Thoracic aorta (tissue), 2 donors: ENCODE measurements at places on chromosomes 7 and 10. TPM values are rescaled to one million over a fixed set of nuclear protein-coding genes. Genes with fewer than 3 reads are reported as not detected.

DNA sequence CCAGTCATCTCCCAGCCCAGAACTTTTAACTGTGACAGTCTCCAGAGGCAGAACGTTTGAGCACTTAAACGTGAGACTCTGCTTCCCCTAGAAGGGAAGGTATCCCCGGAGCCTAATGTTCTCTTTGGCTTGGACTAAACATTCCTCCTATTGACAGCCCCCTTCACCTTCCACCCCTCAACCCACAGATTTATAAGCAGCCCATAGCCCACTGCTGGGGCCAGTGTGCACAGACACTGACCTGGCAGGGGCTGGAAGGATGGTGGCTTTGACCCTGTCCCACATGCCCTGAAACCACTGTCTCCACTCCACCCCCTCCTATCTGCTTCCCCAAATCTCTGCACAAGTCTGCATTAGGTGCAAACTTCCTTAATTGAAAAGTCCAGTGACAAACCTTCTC, 715.0 kb upstream of the IGFBP3 start:
- no peak overlapping the region for H3K27ac ChIP-seq
- no peaks in the 10 kb centered on the region for H3K4me1 ChIP-seq
- no peak overlapping the region for H3K4me3 ChIP-seq
- DNase-seq, result no peak

DNA sequence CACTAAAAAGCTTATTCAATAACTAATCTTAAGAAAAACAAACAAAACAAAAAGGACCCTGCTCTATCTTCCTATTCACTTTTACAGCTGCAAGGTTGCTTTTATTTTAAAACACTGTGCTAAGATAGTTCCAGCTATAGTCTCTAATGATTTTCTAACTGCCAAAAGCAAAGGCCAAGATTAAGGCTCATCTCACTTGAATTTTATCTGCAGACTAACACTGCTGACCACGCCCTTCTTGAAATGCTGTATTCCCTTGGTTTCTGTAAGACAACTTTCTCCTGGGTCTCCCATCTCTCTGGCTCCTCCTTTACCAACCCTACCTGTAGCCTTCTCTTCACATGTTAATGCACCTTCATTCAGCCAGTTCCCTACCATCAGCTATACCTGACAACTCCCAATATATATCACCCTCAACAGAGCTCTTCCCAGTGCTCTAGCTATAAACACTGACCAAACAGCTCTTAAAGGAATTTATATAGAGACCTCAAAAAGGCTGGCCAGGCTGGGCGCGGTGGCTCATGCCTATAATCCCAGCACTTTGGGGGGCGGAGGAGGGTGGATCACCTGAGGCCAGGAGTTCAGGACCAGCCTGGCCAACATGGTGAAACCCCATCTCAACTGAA, 11.7 kb downstream of the SRPK2 start:
- no peaks in the 10 kb centered on the region for H3K36me3 ChIP-seq
- no peaks in the 10 kb centered on the region for H3K4me1 ChIP-seq
- no peak for DNase-seq
- H3K27me3 ChIP-seq, result no peaks in the 10 kb centered on the region

DNA sequence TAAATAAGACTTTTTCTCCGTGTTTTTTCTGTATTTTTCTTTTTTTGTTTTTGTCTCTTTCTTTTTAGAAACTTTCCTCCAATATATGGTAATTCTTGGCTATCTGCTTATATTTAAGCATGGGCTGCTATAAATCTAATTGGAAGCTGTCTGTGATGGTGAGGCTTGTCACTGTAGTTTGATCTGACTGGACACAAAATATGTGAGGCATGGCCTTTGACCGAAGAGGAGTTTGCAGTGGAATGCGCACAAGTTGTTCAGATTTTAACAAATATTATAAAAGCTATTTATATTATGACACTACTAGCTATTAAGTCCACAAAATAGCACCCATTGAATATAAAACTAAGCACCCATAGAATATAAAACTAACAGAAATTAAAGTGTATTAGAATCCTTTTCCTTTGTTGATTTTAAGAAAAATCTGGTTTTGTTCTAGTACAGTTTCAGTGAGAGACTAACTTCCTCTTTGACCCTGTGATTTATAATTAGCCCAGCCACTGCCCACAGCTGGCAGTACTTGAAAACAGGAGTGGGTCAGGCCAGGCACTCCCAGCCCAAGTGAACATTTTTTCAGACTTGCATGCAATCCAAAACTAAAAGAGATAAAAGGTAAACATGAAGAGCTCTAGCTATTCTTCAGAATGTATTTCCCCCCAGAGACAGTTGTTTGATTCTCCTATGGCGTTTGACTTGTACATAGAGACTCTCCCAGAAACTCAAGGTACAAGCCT, 69.9 kb upstream of the FGL2 start:
- DNase-seq, result no peak
- no peaks in the 10 kb centered on the region for H3K36me3 ChIP-seq
- peak overlapping the region; percentile 79 for H3K27ac ChIP-seq
- H3K27me3 ChIP-seq, result no peaks in the 10 kb centered on the region
- H3K4me3 ChIP-seq, result no peak overlapping the region

- no peaks in the 10 kb centered on the region for H3K27me3 ChIP-seq
- H3K4me1 ChIP-seq, result peaks cover 56% of the 10 kb centered on the region
- H3K27ac ChIP-seq, result no peak overlapping the region
- DNase-seq, result no peak
Measured at GRCh38 chr10:44990302-44990655, 10.4 kb upstream of the ZNF22 start.

NEUROD6 gene
- not detected for total RNA-seq

SYNPO2L gene
- not detected for total RNA-seq
